ENCODE measurements at places on chromosomes 16 and 17.

- DNase-seq: no peak
Measured at GRCh38 chr17:40646791-40647623, 611 bp downstream of the SMARCE1 start.

DNA sequence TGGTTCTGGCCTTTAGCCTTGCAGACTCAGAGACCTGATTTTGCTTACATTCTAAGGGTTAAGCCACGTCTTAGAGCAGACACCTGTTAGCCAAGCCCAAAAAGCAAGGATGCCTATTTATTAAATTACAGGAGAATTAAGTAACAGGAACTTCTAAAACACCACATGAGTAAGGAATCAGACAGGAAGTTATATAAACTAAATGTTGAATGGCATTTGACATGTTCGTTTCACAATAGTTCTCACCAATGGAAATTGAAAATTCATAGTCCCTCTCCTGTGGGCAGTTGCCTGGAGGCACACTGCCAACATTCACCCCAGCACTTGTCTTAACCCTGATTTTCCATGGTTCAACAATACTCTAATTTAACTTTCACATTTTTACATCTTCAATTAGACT is 9.0 kb downstream of the KRTAP9-7 start:
- DNase-seq: no peak

DNA sequence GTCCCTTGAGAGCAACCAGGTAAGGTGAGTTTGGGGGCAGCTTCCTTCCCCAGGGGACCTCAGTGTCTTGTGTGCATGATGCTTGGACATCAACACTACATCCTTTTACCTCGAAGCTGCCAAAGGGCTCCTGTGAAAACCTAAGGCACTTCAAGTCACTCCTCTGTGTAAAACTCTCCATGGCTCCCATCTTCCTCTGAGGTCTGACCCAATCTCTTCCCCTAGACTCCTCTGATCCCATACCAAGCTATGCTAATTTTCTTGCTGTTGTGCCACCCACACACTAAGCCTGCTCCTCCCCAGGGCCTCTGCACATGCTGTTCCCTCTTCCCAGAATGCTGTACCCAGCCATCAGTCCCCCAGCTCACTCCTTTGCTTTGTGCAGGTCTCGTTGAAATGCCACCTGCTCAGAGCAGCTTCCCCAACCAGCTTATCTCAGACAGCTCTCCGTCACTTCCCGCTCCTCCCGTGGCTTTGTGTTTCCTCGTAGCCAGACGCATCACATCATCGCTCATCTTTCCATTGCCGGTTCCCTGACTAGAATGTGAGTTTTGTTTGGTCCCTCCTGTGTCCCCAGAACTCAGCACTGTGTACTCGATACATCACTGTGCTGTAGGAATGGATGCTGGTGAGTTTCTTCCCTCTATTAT is 78.4 kb downstream of the CNGB1 start:
- no peak for DNase-seq

- DNase-seq: no peak
Measured at GRCh38 chr16:56677474-56677873, 4.8 kb upstream of the MT1X start.

DNA sequence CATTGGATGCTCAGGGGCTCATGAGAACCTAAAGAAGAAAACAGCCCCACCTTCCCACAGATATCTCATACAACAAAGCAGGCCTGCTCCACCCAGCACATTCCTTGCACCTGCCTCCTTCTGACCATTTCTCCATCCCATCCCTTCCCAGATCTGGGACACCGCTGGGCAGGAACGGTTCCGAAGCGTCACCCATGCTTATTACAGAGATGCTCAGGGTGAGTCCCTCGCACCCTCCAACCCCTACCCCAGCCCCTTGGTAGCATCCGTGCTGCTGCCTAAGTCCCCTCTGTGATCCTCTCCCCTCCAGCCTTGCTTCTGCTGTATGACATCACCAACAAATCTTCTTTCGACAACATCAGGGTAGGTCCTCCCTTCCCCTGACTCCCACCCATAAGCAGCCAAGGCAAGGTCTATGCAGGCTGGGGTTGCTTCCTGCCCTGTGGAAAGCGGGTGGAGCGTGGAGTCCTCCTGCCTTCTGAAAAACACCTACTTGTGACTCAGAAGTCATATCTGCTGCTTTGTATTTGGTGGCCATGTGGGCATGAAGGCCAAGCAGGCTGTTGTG is 5.4 kb upstream of the NHERF1 start:
- no peak for DNase-seq

DNA sequence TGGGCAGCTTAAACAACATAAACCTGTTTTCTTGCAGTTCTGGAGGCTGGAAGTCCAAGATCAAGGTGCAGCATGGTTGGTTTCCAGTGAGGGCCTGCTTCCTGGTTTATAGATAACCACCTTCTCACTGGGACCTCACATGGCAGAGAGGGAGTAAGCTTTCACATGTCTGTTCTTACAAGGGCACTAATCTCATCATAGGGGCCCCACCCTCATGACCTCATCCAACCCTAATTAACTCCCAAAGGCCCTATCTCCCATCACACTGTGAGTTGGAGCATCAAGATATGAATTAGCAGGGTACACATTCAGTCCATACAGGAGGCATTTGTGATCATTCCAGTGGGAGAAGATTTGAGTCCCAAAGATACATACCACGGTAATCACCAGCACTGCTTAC is 50.5 kb upstream of the GRIN2A start:
- no peak for DNase-seq

GRCh38 chr17:29109477-29110371 is 66.8 kb downstream of the PIPOX start:
- DNase-seq: no peak

DNA sequence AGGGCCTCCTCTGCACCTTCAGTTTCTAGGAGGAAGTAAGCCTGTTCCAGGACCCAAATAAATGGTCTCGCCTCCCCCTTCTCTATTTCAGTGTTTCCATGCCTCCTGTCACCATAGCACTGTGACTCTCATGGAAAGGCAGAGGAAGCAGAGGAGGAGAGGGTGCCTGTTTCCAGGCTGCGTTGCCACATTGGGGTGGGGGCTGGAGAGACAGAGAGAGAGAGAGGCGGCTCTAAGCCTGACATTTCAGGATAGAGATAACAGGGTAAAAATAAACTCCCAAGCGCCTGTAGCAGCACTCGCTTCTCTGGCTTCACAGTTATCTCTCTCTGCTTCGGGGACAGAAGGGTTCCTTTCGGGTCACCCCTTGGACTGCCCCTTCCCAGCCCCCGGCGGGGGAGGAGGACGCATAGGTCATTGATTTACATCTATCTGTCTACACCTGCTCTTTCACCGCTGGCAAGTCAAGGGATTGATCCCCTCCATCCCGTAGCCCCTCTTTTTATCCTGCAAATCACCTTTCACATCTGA is 71.2 kb upstream of the MRTFB start:
- DNase-seq: no peak

DNA sequence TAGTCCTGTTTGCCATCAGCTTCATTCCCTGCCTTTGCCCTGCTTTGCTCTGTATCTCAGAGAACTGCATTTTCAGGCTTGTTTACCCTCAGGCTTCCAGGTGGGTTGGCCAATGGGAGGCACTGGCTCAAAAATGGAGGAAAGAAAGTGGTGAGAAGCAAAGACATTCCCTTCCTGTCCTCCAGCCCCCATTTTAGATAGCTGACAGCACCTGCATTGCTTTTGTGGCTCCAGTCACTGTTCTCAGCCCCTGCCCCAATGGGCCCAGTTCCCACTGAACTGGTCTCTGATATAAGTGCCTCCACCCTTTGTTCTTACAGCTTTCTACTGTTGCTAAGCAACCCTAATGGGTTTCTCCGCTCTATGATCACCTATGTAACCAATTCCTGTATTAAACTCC is 19.4 kb upstream of the SDK2 start:
- no peak for DNase-seq

GRCh38 chr16:69481901-69482341 is 57.5 kb downstream of the CYB5B start:
- DNase-seq: peak; percentile 80

DNA sequence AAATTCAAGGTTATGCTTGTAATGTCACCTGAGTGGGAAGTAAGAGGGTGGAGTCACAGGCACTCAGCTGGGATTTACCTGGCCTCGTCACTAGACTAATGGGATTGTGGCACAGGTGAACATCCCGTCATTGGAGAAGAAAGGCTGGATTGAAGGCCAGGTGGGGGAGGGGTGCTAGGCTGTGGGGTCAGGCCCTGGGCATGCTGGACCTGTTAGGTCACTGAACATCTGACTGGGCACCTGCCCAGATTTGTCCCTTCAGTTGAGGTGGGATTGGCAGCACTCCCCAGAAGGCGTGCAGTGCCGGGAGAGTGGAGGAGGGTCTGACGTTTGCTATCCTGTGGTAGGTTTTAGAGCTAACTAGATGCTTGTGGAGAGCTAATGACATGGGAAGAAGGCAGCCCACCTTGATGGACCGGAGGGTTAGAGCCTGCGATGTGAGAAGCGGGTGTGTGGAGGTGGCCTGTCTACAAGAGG is 161.5 kb upstream of the ZNF267 start:
- no peak for DNase-seq

GRCh38 chr16:12436201-12436657 is 367.5 kb downstream of the CPPED1 start:
- no peak for DNase-seq

DNA sequence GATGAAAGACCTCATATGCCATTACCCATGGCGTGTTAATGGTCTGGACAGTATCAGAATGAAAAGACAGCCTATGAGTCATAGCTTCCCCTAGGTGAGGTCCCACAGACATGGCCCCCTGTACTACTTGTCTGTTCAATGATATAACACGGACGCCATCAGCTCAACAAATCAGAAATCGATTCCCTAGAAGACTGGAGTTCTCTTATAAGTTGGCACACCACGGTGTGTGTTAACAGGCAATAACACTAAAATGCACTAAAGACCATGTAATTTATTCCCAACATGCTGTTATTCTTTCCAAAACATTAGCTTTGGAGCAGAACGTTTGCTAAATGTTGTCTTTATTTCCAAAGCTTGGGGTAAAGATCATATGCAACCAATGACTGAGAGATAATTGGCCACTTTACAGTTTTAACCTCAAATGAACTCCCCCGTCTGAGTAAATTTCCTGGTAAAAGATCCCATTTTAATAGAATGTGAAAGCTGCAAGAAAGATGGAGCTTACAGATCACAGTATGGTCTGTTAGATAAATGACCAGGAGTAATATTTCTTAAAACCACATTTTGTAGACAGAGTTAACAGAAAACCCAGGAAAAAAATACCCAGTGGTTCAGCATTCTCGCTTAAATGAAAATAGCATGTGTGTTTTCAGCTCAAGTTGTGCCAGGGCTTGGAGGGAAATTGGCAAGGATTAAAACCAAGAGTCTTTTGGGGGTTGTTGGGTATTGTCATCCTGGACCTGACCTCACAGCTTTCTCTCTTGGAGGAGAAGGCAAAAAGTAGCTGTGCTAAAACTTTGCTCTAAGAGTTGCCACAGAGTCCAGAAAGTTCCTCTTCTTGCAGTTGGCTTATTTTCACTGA is 65.9 kb downstream of the PCTP start:
- no peak for DNase-seq

- no peak for DNase-seq
Measured at GRCh38 chr17:74008196-74008595, 195.3 kb upstream of the RPL38 start.

DNA sequence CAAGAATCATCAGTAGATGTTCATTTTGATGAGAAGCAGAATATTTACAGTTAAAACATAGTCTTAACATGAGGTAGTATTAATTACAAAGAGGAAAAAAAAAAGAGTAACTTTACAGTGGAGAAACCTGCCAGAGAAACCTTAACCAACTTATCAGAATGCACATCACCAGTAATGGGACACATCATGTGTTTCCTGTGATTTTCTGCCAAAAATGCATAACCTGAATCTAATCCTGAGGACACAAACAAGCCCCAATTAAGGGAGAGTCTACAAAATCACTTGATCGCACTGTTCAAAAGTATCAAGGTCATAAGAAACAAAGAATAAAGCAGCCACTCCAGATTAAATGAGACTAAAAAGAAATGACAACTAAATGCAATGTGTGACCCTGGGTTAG is 18.2 kb upstream of the QRICH2 start:
- DNase-seq: no peak

GRCh38 chr17:47076171-47076570 is 97.1 kb upstream of the RPRML start:
- DNase-seq: no peak

GRCh38 chr16:1505073-1505844 is 12.1 kb downstream of the TELO2 start:
- DNase-seq: no peak

DNA sequence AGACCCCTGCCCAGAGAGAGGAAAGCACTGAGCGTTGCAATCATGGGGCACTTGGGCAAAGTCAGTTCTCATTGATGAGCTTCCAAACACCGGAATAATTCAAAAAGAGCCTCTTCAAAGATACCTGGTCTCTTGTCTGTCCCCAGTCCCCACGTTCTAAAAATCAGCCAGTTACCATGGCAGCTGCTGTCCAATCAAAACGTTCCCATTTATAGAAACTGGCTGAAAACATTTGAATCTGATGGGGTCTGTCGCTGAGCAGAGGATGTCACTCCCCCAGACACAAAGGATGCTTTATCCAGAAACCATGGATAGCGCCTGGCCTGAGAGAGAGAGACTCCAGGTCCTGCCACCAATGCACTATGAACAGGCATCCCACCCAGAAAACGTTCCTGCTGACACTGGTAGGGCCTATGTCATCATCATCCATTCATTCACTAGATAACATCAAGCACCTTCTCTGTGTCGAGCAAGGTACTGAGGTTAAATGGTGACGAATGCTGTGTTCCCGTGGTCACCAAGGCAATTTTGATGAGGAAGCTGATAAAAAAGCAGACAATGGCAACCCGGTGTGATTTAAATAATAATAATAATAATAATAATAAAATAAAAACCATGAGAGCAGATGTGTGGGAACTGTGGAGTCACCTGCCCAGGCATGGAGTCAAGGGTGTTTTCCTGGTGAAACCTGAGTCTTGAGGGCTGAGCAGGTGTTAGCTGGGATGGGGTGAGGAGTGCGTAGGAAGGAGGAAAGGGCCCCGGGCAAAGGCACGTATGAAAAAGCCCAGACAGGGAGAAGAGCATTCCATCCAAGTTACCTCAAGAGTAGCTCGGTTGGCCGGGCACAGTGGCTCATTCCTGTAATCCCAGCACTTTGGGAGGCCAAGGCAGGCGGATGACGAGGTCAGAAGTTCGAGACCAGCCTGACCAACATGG is 19.0 kb upstream of the CALB2 start:
- DNase-seq: no peak

- no peak for DNase-seq
Measured at GRCh38 chr17:45312477-45313420, 4.1 kb downstream of the MAP3K14 start.

GRCh38 chr16:61897657-61898056 is 138.6 kb downstream of the CDH8 start:
- DNase-seq: no peak

DNA sequence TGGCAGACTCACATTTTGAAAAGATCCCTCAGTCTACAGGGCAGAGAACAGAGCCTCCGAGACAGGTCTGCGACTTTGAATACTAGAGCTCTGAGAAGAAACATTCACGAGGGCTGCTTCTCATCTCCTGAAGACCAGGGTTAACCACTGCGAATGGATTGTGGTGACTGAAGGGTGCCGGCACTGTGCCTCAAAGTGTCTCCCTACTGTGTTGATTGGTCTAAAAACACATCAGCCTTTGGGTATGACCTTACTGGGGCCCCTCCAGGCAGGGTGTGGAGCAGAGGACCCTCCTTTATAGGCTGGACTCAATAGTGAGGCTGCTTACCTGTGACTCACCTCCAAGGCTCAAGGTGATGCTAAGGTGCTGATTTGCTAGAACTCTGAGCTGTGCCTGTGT is 2.6 kb upstream of the LGALS9 start:
- DNase-seq: no peak

Measured in LNCaP clone FGC (cell line).